ENCODE measurements at places on chromosomes 16 and 17.
A peak's percentile ranks its signal among the peaks of the same experiment; 100 is the strongest.

- no peak for DNase-seq
Observed at GRCh38 chr16:17252064-17252463, 218.7 kb downstream of the XYLT1 start.

- peak; percentile 80 for DNase-seq
Observed at GRCh38 chr17:17001874-17002520, 30.1 kb upstream of the TNFRSF13B start.

DNA sequence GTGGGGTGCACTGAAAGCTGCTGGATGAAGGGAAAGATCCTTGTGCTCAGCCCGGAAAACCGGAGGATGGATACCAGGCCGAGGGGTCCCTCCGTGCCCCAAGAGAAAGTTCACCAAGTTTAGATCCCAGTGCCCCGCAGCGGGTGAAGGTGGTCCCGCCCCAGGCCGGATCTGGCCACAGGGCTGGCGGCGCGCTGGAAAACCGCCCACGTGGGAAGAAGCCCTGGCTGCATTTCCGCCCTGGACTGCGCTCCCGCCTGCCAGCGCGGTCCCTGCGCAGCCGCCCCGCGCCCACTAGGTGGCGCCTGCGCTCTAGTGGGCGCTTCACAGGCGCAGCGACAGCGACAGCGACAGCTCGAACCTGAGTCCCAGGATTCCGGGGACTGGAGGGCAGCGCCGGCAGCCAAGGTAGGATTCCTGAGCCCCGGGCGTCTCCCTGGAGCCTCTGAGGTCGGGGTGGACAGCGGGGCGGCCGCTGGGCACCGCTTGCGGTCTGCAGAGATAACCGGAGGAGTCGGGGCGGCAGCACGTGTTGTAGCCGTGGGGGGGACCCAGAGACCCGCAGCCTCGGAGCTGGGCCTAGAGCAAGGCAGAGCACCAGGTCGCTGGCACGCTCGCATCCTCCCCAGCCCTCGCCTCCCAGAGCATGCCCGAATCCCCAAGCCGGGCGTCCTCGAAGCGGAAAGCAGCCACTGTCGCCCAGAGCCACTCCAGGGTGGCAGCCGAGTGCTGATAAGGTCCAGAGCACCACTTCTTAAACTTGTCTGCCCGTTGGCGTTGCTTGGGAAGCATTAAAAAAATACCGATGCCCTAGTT lies at the start of gene CHD9:
CHD9 (plus strand) TSS at position 322 of the 816 bp plus-strand sequence. CDS start 101,099 bp downstream, outside the sequence.
- peak; percentile 79 for DNase-seq

DNA sequence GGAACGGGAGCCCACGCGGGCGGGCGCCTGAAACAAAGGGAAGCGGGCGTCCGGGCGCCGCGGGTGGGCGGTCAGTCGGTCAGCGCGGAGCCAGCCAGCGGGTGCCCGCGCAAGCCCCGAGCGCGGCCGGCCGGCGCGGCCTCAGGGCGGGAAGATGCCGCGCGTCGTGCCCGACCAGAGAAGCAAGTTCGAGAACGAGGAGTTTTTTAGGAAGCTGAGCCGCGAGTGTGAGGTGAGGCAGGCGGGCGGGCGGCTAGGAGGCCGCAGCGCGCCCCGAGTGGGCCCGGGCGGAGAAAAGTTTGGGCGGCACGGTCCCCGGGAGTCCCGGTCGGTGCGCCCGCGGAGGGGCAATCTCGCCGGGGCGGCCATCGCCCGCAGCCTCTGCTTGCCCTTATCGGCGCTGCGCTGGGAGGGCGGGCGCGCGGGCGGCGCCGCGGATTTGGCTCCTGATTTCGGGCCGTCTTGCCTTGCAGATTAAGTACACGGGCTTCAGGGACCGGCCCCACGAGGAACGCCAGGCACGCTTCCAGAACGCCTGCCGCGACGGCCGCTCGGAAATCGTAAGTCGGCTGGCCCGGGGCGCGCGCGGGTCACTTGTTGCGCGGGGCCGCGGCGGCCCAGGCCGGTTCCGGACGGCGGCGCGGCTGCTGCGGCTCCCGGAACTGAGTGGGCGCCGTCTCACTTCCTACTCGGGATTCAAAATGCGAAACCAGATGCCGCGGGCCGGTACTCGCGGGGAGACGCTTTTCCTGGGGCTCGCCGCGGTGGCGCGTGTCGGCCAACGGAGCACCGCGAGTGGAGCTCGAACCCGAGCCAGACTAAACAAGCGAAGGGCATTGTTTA lies 526 bp downstream of the CBFB start:
- DNase-seq, result peak; percentile 62

Data from activated CD4-positive, alpha-beta T cell treated with anti-CD3 and anti-CD28 coated beads, Interleukin-2, amount 50 U/mL, for 16 hours (primary cell).